ENCODE measurements at places on chromosomes 12 and 14. TPM values are rescaled to one million over a fixed set of nuclear protein-coding genes. Genes with fewer than 3 reads are reported as not detected.

GRCh38 chr12:84636801-84637290 lies 275.8 kb downstream of the SLC6A15 start:
- DNase-seq = no peak
- H3K4me3 ChIP-seq = no peak overlapping the region
- no peaks in the 10 kb centered on the region for H3K27me3 ChIP-seq
- no peaks in the 10 kb centered on the region for H3K4me1 ChIP-seq
- H3K27ac ChIP-seq = no peak overlapping the region
- H3K36me3 ChIP-seq = no peaks in the 10 kb centered on the region

The BTBD7 gene
- polyA plus RNA-seq = 9.1 TPM

DNA sequence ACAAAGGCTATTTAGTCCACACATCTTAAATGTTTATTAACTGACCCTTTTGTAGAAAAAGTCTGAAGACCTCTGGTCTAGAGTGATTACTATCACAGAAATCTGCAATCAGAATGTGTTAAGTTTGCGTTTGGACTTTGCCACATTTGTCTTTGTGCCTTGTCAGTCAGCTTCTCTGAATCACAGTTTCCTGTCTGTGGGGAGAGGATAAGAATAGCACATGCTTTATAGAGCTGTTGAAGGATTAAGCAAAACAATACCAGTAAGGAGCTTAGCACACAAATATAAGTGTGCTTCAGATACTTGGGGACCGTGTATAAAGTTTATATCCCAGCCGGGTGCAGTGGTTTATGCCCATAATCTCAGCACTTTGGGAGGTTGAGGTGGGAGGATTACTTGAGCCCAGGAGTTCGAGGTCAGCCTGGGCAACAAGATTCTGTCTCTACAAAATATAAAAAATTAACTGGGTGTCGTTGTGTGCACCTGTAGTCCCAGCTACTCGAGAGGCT lies 63.0 kb upstream of the BTG1 start:
- peak; percentile 45 for DNase-seq
- no peaks in the 10 kb centered on the region for H3K27me3 ChIP-seq
- peak overlapping the region; percentile 9 for H3K27ac ChIP-seq
- H3K4me1 ChIP-seq = peaks cover 26% of the 10 kb centered on the region
- no peaks in the 10 kb centered on the region for H3K36me3 ChIP-seq

DNA sequence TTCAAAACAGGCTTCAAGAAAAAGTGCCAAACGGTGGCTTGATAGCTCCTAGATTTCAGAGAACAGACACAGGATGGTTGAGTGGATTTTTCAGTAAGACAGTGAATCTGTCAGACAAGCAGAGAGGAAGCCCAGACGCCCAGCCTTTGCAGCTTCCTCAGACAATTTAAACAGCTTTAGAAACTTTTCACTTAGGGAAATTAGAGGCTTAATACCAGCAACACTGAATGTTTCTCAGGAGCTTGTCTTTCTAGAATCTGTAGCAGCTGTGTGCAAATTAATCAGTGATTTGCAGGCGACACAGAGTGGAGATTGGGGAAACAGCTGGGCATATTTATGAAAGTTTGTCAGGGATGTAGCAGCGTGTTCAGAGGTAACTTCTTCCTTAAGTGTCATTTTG lies 362.1 kb downstream of the GALC start:
- no peaks in the 10 kb centered on the region for H3K27me3 ChIP-seq
- no peaks in the 10 kb centered on the region for H3K4me1 ChIP-seq
- no peak for DNase-seq

GRCh38 chr12:102033991-102034745 lies 27.6 kb downstream of the WASHC3 start:
- H3K27me3 ChIP-seq = no peaks in the 10 kb centered on the region
- peaks cover 17% of the 10 kb centered on the region for H3K36me3 ChIP-seq
- H3K27ac ChIP-seq = no peak overlapping the region
- no peak overlapping the region for H3K4me3 ChIP-seq
- H3K4me1 ChIP-seq = no peaks in the 10 kb centered on the region

DNA sequence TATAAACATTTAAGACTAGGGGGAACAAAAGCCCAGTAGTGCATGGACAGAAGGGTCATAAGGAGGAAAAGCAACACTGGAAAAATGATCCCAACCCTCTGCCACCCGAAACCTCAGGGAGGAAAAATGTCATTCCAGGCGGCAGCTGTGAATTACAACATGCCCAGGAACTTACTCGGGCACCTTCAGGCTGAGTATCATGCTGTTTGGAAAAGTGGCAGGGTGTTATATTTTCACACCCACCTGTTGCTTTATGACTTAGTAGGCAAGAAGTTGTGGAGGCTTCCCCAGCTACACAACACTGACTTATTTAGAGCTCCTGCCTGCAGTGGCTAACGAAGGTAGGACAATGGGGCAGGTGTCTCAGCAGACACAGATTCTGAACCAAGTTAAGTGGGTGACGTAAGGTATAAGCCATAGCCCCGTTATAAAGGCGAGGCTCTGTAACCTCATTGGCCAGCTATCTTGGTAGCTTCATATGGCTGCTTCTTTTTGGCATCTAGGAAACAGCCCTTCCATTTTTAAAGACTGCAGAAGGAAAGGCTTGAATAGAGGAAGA lies 96.1 kb upstream of the IFNG-AS1 start:
- no peaks in the 10 kb centered on the region for H3K27me3 ChIP-seq
- no peak overlapping the region for H3K4me3 ChIP-seq
- no peaks in the 10 kb centered on the region for H3K36me3 ChIP-seq
- DNase-seq = no peak
- H3K4me1 ChIP-seq = no peaks in the 10 kb centered on the region

The PYGL gene
- 0.60 TPM for polyA plus RNA-seq

DNA sequence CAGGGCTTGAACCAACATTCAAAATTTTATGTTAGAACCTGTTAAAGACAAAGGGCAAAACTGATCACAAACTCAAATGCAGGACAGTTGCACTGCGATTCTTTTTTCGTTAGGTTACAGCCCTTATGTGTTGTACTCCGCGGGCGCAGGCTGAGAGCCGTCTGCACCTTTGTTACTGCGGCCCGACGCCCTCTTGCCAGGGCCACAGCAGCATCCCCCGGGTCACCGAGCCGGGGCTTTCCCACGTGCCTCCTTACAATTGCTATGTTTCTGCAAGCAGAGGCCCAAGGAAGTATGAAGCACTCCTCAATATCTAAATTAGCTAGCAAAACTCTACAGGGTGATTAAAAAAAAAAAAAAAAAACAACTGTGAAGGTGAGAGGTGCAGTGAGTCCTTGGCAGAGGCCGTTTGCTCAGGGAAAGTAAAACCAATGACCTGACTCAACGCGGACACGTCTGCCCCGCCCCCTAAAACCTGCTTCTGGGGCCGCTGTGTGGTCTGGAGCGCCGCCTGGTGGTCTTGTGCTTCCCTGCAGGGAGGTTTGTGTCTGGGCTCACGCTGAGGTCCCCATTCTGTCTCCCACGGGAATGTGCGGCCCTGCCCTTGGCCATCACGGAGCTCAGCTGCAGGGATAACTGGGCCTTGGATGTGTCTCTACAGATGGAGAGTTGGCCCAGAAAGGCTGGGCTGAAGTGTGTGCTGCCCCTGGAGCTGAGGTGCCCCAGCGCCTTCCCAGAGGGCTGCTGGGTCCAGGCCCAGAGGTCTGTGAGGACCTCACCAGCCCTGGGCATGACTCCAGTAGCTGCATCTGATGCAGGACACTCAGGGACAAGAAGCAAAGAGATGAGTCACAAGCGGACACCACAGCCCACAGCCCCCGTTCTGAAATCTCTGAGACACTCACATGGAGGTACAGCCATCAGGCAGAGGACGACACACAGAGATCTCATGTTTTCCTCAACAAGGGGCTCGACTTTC lies 418.5 kb downstream of the TMEM121 start:
- H3K27ac ChIP-seq = no peak overlapping the region
- peak; percentile 76 for DNase-seq
- no peaks in the 10 kb centered on the region for H3K27me3 ChIP-seq
- H3K36me3 ChIP-seq = no peaks in the 10 kb centered on the region
- H3K4me1 ChIP-seq = peaks cover 13% of the 10 kb centered on the region
- no peak overlapping the region for H3K4me3 ChIP-seq

GRCh38 chr14:96576359-96576758 lies 74.2 kb downstream of the PAPOLA start:
- peaks cover 11% of the 10 kb centered on the region for H3K4me1 ChIP-seq
- no peaks in the 10 kb centered on the region for H3K27me3 ChIP-seq
- no peak for DNase-seq

- H3K4me1 ChIP-seq = no peaks in the 10 kb centered on the region
- no peak overlapping the region for H3K27ac ChIP-seq
- H3K27me3 ChIP-seq = no peaks in the 10 kb centered on the region
- no peak for DNase-seq
- no peak overlapping the region for H3K4me3 ChIP-seq
These were observed 671.8 kb downstream of the RPS29 start for GRCh38 chr14:48914382-48914781.

DNA sequence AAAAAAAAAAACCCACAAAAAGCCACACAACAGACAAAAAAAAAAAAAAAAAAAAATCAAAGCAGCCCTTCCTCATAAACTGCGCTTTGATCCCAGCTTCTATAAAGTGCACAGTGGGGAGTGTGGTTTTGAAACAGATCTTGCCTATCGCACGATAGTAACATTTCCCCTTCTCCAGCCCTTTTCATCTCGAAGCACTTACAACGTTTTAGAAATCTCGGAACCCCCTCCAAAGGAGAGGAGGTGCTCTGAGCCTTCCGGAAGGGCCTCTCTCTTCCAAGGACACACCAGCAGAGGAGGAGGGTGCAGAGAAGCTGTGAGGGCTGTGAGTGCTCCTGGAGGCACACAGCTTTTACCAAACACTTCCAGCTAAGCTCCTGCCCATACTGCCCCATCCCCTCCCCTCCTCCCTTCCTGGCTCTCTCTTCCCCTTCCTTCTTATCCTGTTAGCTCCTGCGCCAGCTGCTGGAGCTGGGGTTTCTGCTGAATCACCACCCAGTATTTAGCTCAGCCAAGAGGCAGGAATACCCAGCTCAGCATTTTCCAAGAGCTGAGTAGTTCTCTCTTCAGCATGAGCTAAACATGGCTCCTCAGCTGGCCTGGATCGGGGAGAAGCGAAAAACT lies 28.4 kb downstream of the SLC7A8 start:
- H3K36me3 ChIP-seq = no peaks in the 10 kb centered on the region
- H3K4me3 ChIP-seq = no peak overlapping the region
- DNase-seq = no peak
- H3K27ac ChIP-seq = no peak overlapping the region
- H3K4me1 ChIP-seq = no peaks in the 10 kb centered on the region

- no peaks in the 10 kb centered on the region for H3K4me1 ChIP-seq
- no peak overlapping the region for H3K4me3 ChIP-seq
- no peak for DNase-seq
- H3K27me3 ChIP-seq = no peaks in the 10 kb centered on the region
- H3K36me3 ChIP-seq = no peaks in the 10 kb centered on the region
- no peak overlapping the region for H3K27ac ChIP-seq
These were observed 64.3 kb upstream of the CDKN3 start for GRCh38 chr14:54332490-54332889.

- H3K27me3 ChIP-seq = peaks cover 3% of the 10 kb centered on the region
- no peaks in the 10 kb centered on the region for H3K36me3 ChIP-seq
- DNase-seq = no peak
- no peak overlapping the region for H3K27ac ChIP-seq
These were observed 21.0 kb downstream of the PAH start for GRCh38 chr12:102896067-102896466.

The CCDC88C gene
- 94.3 TPM for polyA plus RNA-seq

GRCh38 chr14:99938376-99938775 lies 126.8 kb upstream of the EVL start:
- no peaks in the 10 kb centered on the region for H3K36me3 ChIP-seq
- H3K4me1 ChIP-seq = no peaks in the 10 kb centered on the region
- no peak overlapping the region for H3K27ac ChIP-seq
- no peak for DNase-seq
- no peaks in the 10 kb centered on the region for H3K27me3 ChIP-seq
- H3K4me3 ChIP-seq = no peak overlapping the region

- peaks cover 5% of the 10 kb centered on the region for H3K27me3 ChIP-seq
- H3K27ac ChIP-seq = peak overlapping the region; percentile 97
- no peaks in the 10 kb centered on the region for H3K36me3 ChIP-seq
- peaks cover 21% of the 10 kb centered on the region for H3K4me1 ChIP-seq
- DNase-seq = peak; percentile 64
These were observed 731 bp upstream of the PCNX4 start for GRCh38 chr14:60090864-60091519.

The RTN1 gene
- polyA plus RNA-seq = 0.34 TPM

The FIGNL2 gene
- polyA plus RNA-seq = 0.16 TPM

The SLC35E3 gene
- polyA plus RNA-seq = 7.0 TPM

GRCh38 chr14:39621223-39621622 lies 189.0 kb upstream of the FBXO33 start:
- DNase-seq = no peak
- H3K27ac ChIP-seq = no peak overlapping the region
- no peaks in the 10 kb centered on the region for H3K36me3 ChIP-seq

DNA sequence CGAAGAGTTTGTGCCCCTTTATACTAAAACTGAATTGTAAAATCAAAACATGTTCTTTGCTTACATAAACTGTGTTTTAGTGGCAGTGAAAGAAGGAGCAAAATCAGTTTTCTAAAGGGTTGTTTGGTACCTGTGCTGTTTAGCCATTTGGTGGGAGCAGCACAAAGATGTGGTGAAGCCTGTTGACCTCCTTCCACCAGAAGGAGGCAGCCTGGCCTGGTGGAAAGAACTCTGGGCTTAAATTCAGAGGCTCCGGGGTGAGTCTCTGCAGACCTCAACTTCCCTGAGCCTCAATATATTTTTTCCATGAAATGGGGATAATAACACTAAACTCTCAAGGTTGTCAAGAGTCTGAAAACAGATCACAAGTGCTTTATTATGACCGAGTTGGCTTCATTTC lies 502.5 kb downstream of the VRK1 start:
- H3K27me3 ChIP-seq = no peaks in the 10 kb centered on the region
- no peaks in the 10 kb centered on the region for H3K36me3 ChIP-seq
- no peak overlapping the region for H3K27ac ChIP-seq
- H3K4me1 ChIP-seq = no peaks in the 10 kb centered on the region

DNA sequence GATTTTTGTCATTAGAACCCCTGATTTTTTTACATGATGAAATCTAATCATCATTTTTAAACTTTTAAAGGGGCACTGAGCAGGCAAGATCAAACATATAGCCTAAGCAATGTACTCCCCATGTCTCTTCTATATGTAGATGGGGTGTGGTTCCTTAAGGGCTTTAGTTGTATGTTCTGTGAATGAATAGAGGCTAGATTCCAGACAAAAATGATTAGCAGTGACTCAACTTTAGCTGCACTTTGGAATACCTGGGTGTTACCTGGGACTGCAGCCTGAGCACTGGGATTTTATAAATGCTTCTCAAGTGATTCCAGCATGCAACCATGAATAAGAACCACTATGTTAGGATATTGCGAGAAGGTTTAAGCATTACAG lies 256.7 kb upstream of the PLEKHG7 start:
- H3K4me3 ChIP-seq = peak overlapping the region; percentile 9
- no peaks in the 10 kb centered on the region for H3K27me3 ChIP-seq
- peaks cover under 1% of the 10 kb centered on the region for H3K36me3 ChIP-seq
- peak overlapping the region; percentile 99 for H3K27ac ChIP-seq
- DNase-seq = no peak
- H3K4me1 ChIP-seq = peaks cover 87% of the 10 kb centered on the region

DNA sequence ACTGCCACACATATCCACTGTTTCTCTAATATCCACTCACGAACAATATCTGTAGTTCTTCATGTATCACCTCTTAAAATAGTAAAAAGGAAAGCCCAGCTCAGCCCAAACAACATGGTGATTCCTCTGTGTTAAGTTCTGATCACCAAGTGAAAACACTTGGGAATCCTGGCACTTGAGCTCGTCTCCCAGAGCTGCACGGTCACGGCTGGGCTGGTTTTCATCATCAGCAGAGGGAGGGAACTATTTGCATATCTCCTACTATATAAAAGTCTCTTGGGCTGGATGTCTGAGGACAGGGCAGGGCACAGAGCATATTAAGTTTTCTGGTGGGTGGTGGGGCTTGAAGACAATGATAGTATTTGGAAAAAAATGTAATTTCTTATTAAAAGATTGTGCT lies 870.6 kb downstream of the TMEM121 start:
- no peaks in the 10 kb centered on the region for H3K36me3 ChIP-seq
- no peak overlapping the region for H3K27ac ChIP-seq
- no peaks in the 10 kb centered on the region for H3K4me1 ChIP-seq
- no peak overlapping the region for H3K4me3 ChIP-seq

The PRB2 gene
- polyA plus RNA-seq = not detected

Data from B cell (primary cell).